ENCODE measurements at places on chromosomes 7 and 10.

- no peak for DNase-seq
Observed at GRCh38 chr7:108499566-108499965, 26.4 kb downstream of the PNPLA8 start.

GRCh38 chr10:27820637-27821036 is 75.0 kb upstream of the MKX start:
- no peak for DNase-seq

DNA sequence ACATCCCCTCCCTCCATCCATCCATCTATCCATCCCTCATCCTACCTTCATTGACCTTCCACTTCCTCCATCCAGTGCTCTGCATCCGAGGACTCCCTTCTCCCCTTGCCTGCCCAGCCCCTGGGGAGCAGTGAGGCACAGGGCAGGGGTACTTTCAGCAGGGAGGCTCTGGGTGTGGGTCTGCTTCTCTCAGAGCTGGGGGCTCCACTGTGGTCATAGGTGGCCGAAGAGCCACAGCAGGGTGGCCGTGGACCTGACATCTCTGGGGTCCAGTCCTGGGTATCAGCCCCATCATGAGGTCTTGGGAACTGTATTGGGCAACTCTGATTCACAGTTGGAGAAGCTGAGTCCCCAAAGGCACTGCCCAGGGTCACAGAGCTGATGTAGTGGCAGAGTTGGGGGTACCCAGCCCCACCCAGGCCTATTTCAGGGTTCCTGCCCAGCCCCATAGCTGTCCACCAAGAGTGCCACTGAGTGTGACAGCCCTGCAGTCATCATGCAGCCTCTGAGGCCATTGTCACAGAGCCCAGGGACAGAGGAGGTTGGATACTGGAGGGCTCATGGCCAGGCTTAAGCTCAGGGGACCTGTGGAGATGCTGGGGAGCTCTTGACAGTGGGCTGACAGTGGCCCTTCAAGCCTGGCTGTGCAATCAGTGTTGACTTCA is 35.3 kb upstream of the DPYSL4 start:
- DNase-seq = no peak

DNA sequence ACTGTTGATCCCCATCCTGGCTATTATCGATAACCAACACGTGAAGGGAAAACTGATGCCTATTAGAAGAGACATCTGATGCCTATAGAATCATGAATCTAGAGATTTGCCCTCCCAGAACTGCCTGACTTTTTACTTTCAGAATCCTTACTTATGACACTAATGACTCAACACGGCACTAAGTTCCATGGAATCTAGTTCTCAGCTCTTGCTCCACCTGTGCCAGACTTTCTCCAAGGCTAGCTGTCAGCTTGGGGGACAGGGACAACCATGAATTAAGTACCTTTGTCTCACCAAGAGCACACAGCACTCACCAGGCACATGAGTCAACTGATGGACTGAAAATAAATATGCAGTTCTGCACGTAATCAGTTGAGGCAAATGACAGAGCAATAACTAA is 184.2 kb downstream of the FRMD4A start:
- DNase-seq = no peak

- DNase-seq = no peak
Observed at GRCh38 chr10:50404021-50404773, 152.9 kb upstream of the ASAH2 start.

DNA sequence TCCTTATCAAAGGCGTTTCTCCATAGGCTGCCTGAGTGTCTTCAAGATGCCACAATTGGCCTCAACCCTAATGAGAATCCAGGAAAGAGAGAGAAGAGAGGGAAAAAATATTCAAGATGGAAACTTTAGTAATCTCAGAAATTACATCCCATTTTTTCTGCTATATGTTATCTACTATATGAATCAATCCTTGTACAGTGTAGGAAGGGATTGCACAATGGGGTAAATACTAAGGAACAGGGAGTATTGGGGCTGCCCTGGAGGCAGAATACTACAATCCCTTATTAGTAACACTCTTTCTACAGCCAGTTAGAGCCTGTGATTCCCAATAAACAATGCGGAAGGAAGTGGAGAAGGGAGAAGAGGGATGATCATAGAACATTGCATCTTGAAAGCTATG is 27.9 kb downstream of the TFPI2 start:
- DNase-seq = no peak

DNA sequence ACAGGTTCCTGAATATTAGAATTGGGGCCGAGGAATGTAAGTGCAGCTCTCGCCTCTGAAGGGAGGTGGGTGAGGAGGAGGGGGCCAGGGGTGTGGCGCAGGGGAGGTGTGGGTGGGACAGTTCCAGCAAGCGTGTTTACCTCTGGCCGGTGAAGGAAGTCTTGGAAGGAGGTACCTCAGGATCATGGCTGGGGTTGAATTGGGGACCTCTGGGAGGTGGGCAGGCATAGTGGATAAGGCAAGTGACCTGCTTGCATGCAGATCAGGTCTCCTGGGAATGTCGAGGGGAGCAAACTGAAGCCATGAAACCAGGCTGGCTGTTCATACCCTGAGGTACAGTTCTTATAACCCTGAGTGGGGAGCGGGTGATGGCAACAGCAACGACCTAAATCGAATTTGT is 2.0 kb downstream of the ZNF775 start:
- DNase-seq = no peak

DNA sequence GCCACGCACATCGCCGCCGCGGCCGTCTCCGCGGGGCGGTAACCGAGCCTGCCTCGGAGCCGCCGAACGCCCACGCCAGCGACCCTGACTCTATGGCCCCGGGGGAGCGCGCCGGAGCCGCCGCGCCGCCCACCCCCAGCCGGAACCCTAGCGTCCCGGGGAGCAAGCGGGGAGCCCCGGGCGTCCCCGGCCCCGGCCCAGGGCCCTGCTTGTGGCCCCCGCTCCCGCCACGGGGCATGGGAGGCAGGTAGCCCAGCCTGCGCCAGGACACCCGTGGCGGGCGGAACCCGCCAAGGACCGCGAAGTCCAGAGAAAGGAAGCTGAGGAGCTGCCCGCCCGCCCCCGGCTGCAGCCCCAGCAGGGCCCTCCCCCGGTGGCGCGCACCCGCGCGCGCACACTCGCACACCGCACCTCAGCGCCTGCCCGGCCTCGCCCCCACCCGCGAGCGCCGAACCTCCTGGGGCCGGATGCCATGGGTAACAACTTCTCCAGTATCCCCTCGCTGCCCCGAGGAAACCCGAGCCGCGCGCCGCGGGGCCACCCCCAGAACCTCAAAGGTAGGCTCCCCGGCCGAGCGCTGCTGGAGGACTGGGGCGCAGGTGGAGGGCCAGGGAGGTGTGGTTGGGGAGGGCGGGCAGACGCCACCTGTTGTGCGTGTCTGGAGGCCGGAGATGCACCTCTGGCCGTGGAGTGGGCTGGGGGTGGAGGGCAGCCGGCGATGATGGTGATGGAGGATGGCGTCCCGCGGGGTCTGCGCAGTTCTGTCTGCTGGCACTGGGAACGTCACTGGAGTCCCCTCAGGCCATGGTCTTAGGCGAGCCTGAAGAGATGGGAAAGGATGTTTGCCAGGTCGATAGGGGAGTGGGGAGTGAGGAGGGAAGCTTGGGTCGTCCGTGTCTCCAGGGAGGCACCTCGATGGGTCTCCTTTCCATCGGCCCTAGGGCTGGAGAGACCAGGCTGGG is 692 bp downstream of the NEURL1 start:
- DNase-seq = no peak

GRCh38 chr10:90642650-90643049 is 215.2 kb downstream of the HTR7 start:
- no peak for DNase-seq

DNA sequence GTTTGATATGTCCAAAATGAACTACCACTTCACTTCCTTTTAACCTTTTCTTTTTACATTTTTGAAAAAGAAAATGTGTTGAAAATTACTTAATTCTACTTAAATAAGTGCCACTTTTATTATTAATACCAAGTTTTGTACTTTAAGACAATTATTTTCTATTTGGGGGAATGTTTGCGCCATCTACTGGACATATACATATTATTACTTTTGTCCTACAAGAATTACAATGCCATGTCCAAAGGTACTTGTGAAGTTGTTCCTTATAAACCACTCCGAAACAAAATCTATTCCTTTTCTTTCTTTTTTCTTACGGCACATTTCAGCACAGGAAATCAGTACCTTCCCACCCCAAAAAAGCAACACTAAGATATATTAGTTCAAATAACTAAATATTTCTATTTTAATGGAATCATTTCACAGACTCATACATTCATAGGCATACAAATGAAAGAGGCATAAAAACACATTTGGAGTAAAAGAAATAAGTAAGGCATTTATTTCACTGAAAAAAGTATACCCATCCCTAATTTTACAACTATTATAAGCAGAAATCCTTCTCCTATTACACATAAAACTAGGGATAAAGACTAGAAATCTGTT is 169.9 kb downstream of the RNF133 start:
- no peak for DNase-seq

- DNase-seq = peak; percentile 84
Observed at GRCh38 chr10:78952686-78953085, 116.1 kb upstream of the ZMIZ1 start.

DNA sequence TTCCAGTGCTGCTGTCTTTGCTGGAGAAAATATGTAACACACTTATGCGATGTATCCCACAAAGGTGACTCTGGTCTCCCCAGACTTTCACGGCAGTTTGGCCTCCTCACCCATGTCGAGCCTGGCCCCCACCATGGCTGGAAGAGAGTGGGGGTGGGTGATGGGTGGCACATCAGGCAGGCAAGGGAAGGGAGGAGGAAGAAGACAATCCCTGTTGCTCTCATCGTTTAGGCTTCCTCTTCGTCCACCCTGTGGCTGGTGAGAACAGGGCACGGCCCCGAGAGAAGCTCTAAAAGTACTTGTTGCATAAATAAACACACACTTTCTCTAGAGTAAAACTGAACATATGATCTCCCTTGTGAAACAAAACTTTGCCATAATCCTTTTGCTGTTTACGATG is 11.2 kb upstream of the NPS start:
- DNase-seq = no peak

DNA sequence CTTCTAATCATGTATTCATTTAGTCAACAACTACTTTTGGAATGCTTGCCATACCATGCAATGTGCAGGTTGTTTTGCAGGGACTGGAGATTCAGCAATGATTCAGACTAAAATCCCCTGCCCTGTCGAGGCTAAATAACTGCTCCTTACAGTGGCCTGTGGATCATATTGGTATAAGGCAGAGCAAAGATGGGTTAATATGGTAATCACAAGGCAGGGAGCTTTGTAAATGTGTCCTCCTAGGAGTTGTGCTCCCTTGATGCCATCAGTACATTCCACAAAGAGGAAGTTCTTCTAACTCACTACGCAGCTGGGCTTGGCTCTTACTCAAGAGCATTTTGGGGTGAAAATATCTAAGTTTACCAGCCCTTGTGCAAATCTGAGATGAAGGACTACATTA is 614 bp upstream of the IFIT2 start:
- DNase-seq = peak; percentile 32

DNA sequence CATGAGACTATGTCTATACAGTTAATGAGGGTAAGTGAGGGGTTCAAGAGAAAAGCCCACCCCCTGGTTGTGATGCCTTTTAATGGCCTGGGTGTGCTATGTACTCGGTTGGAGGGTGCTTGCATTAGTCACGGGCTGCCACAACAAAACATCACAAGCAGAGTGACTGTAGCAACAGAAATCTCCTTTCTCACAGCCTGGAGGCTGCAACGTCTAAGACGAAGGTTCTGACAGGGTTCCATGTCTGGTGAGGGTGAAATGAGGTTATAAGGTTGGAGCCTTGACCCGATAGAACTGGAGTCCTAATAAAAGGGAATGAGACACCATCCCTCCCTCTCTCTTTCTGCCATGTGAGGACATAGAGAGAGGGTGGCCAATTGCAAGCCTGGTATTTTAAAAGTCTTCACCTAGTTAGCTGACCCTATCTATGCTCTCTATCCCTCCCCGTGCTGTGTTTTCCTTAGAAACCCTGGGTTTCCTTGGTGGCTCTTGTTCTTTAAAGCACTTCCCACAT is 126.0 kb upstream of the GDF10 start:
- DNase-seq = no peak

DNA sequence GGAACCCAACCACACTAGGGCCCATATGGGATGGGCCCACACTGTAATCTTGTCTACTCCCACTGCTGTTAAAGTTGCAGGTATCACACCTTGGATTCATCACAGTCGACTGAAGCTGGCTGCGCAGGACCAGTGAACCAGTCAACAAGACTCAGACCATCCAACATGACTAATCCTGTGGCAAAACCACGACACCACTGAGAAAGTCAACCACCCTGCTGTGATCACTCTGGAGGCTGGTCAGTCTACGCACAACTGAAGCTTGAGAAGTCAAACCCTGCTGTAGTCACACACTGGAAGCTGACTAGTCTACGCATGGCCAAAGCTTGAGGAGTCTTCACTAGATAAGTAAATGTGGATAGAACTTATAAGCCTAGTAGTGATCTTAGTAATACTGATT is 9.6 kb upstream of the CYREN start:
- no peak for DNase-seq

- DNase-seq = no peak
Observed at GRCh38 chr7:25720427-25720826, 431.6 kb upstream of the NFE2L3 start.

GRCh38 chr7:148523550-148523949 is 67.0 kb upstream of the C7orf33 start:
- no peak for DNase-seq

GRCh38 chr10:22805304-22805703 is 90.9 kb upstream of the PIP4K2A start:
- peak; percentile 31 for DNase-seq

GRCh38 chr10:116694243-116694926 is 48.0 kb downstream of the HSPA12A start:
- no peak for DNase-seq

GRCh38 chr10:2703953-2704352 is 363.4 kb upstream of the PFKP start:
- no peak for DNase-seq

GRCh38 chr7:2269991-2270460 is 28.0 kb downstream of the NUDT1 start:
- peak; percentile 11 for DNase-seq

- DNase-seq = no peak
Observed at GRCh38 chr7:5143935-5144903, 45.8 kb upstream of the WIPI2 start.

- DNase-seq = peak; percentile 63
Observed at GRCh38 chr10:51422311-51423120, 276.9 kb downstream of the CSTF2T start.

GRCh38 chr7:75596727-75597614 is 104.9 kb downstream of the SPDYE5 start:
- DNase-seq = no peak
